ENCODE measurements at places on chromosomes 11 and 22.

- DNase-seq = no peak
Observed at GRCh38 chr11:114160894-114161293, 101.4 kb downstream of the ZBTB16 start.

DNA sequence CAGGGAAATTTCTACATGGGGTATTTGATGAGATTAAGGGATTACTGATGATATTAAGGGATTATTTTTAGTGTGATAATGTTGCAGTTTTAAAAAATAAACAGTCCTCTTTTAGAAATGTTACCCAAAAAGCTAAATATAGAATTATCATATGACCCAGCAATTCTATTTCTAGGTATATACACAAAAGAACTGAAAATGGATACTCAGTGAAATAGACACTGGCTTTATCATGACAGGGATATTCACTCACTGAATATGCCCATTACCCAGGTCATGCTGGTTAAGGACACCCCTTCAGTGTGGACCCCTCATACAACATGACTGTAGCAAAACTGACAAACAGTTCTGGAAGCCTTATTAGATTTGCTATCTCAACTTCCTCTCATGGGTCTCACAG lies 27.8 kb downstream of the USP28 start:
- DNase-seq = no peak

GRCh38 chr22:37239336-37240239 lies 4.5 kb downstream of the RAC2 start:
- no peak for DNase-seq

GRCh38 chr22:26910845-26911244 lies 253.5 kb downstream of the MIAT start:
- no peak for DNase-seq

DNA sequence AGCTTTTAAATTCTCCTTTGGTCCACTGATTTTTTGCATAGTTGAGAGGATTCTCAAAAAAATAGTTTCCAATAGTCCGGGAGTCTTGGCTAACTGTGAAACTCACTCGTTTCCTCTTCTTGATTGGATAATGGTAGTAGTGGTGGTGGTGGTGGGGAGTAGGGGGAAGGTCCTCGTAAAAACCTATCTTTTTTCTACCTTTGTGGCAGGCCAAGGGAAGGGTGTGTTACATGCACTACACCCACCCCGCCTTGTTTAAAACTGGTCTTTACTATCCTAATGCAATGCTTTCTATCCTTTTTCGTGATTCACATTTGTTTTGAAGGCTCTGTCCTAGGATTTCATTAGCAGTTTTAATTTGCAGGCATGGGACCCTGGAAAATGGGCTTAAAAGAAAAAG lies 4.8 kb downstream of the TEAD1 start:
- DNase-seq = no peak

- DNase-seq = no peak
Observed at GRCh38 chr11:117906126-117906525, 23.1 kb downstream of the TMPRSS13 start.

DNA sequence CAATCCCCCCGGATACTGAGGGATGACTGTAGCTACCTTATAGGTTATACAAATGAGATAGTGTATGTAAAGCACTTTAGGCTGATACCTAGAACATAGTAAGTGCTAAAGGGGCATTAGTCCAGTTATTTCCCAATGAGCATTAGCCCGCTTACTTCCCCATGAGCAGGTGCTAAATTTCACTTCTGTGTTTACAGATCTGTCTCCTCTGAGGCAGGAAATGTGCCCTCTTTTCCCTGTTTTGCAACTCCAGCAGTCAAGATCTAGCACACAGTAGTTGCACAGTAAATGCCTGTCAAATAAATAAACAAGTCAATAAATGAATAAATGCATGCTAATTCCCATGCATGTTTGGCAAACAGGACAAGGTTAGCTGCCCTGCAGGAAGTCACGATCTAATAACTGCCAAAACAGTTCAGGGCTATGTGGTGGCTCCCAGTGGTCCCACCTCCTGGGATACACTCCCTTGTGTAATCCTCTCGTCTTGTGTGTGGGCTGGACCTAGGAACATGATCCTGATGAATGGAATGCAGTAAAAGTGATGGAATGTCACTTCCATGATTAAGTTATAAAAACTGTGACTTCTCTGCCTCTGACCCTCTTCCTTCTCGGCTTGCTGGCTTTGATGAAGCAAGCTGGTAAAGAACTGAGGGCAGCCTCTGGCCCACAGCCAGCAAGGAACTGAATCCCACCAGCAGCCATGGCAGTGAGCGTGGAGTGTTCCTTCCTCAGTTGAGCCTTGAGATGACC lies 459.0 kb downstream of the SOX6 start:
- DNase-seq = no peak

DNA sequence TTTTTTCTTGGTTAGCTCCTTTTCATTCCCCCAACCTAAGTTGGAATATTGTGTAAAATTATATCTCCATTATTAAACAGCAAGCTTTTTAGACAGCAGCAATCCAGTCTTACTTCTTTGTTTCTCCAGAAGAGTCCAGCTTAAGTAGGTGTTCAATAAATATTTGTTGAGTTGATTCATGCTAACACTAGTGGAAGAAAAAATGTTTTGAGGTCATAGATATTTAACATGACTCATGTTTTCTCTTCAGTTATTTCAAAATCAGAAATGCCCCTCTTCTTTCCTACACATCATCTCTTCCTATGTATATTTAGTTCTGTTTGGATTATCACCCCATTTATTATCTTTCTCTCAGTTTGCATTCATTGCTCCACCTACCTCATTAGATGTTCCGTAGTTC lies 20.3 kb downstream of the CCDC83 start:
- no peak for DNase-seq

DNA sequence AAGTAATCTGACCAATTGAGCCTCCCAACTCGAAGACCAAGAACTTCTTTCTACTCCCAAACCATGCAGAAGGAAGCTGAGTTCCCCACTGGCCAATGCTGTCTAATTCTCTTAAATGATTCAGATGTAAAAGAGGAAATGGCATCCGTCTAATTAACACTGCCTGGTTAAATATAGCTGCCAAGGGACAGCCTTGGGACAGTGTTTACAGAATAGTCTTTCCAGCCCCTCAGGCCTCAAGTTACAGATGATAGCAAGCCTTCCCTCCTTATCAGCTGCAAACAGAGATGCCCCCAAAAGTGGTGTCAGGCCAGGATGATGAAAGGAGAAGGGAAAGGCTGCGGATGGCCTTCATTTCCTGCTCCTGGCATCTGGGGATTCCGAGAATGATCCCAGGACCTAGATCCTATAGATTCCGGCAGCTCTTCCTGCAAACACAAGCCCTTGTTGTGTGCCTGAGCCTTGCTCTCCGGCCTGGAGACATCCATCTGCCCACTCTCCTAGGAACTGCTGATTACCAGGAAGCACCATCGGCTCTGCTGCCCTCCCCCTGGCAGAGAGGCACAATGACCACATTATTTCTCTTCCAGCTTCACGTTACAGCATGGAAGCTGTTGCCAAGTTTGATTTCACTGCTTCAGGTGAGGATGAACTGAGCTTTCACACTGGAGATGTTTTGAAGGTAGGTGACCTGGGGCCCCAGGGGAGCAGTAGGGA lies 13.5 kb upstream of the TMA7B start:
- DNase-seq = no peak

DNA sequence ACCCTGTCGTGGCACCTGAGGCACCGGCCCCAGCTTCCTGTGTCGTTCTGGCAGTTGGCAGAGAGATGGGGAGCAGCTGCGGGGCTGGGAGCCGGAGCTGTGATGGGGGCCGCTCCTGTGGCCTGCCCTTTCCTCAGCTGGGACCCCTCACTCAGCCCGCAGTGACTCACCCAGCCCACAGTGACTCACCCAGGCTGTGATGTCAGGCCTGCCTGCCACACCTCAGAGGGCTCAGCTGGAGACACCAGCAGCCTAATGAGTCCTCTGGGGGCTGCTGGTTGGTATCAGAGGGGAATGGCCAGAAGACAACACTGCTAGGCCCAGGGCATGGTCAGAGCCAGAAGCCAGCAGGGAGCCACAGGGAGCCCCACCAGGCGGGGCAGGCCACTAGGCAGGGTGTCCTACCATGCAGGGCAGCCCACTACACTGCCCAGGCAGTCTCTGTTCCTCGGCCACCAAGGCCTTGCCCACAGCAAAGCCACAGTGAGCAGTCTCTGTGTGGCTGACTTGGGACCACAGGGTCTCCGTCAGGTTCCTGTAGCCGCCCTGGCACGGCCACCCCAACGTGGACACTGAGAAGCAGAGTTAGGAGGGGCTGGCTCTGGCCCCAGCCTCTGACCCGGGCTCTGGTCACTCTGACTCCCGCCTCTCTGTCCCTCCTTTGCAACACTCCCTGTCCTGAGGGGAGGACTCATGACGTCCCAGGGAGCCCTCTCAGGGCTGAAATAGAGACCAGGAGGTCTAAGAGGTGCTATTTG lies 4.2 kb upstream of the FXYD2 start:
- DNase-seq = no peak

DNA sequence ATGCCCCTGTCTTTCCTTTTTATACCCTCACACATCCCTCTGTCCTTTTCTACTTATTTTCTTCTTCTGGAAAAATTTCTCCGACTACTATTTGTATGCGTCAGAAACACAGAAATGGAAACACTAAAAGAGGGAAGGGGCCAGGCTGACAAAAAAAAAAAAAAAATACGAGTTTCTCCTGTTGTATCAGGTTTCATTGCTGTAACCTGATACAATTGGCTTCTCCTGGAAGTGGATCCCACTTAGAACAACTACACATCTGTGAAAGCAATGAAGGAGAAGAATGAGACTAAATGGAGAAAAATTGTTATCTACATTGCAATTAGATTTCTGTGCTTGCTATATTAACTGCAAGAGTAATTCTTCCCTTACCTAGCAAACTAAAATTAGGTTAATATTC lies 393.9 kb downstream of the GUCY1A2 start:
- no peak for DNase-seq

- no peak for DNase-seq
Observed at GRCh38 chr11:118918686-118919280, 6.9 kb downstream of the BCL9L start.

DNA sequence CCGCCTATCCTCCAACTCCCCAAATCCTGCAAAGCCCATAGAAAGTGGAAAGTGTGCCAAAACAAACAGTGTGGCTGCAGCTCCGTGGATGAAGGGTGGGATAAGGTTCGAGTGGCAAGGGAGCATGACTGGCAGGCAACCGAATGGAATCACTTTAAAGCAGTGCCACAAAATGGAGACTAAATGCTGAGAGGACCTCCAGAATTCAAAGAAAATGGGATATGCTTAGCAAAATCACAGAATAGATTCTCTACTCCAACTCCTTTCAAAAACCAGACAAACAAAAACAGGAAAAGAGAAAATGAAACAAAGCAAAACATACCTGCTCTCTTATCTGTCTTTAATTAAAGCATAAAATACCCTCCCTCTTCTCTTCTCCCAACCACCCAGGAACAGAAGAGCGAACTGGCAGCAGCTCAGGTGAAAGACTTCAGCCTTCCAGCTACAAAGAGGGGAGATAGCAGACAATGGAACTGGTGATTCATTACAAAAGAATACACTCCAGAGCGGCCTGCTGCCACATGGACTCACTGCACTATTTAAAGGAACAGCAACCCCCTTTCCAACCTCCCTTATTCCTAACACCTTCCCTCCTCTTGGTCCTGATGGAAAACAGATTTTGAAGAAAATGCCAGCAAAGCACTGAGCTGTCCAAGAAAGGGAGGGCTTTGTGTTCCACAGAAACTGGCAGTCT lies 118.5 kb downstream of the APOL5 start:
- no peak for DNase-seq

GRCh38 chr11:2375341-2375853 lies 1.7 kb upstream of the CD81 start:
- no peak for DNase-seq

DNA sequence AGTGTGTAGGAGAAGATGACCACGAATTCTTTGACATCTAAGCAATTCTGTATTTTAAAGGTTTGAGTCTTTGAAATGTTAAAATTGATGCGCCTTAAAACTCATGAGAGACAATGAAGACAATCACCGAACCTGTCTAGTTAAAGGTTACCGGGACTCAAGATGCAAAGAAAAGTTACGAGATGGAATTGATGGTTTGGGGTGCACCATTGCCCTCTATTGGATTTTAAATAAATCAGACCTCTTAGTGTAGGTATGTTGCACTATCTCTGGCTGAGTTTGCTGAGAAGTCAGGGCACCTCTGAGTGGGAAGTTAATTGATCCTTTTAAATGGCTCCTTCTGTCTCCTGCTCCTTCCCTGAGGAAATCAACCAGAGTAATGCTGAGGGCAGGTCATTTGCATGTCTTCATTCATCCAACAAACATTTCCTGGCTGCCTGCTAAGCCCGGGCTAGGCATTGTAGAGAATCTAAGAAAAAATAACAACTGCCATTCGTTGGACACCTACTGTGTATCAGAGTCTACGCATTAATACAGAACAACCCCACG lies 19.4 kb upstream of the TMA7B start:
- no peak for DNase-seq

GRCh38 chr11:63629426-63629825 lies 15.2 kb upstream of the PLAAT3 start:
- no peak for DNase-seq

DNA sequence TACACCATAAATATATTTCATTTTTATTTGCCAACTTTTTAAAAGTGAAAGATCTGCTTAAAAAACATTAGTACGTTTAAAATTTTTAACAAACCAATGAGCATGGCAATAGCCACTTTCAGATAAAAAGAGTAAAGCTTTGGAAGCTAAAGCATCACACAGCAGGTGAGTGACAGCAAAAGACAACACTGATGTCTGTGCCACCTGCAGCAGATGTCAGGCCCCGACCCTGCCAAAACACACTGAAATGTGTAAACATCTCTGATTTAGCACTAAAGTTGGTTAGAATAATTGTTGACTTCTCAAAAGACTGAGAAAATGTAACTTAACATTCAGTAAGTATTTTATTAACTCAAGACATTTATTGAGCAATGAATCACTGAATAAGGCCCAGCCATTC lies 232.9 kb downstream of the DLG2 start:
- DNase-seq = no peak

- peak; percentile 4 for DNase-seq
Observed at GRCh38 chr11:15826826-15827225, 529.5 kb downstream of the SOX6 start.

DNA sequence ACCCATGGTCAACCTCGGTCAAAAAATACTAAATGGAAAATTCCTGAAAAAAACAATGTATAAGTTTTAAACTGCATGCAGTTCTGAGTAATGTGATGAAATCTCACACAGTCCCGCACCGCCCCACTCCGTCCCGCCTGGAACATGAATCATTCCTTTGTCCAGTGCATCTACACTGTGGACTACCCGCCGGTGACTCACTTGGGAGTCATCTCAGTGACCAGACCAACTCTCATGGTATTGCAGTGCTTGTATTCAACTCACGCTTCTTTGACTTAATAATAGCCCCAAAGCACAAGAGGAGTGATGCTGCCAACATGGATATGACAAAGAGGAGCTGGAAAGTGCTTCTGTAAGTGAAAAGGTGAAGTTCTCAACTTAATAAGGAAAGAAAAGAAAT lies 48.8 kb downstream of the ARHGAP32 start:
- no peak for DNase-seq

- no peak for DNase-seq
Observed at GRCh38 chr22:39361496-39361895, 11.7 kb downstream of the SYNGR1 start.

DNA sequence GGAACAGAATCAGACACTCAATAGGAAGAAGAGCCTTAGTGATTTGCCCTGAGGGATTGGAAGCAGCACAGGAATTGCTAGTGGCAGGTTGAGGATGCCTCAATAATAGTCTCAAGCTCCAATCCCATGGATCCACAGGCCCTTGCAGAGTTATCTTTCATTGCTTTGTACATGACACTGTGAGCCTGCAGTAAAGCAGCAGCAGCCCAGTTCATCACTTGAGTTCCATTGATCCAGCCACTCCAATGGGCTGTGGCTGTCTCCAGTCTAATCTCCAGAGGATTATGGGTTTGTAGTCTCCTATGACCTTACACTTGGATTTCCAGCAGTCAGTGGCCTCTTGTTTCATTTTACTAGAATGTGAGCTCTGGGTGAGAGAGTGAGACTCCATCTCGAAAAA lies 45.4 kb downstream of the AAMDC start:
- DNase-seq = no peak
